AG10803 (cell line): ENCODE measurements at places on chromosomes 13 and 19.

DNA sequence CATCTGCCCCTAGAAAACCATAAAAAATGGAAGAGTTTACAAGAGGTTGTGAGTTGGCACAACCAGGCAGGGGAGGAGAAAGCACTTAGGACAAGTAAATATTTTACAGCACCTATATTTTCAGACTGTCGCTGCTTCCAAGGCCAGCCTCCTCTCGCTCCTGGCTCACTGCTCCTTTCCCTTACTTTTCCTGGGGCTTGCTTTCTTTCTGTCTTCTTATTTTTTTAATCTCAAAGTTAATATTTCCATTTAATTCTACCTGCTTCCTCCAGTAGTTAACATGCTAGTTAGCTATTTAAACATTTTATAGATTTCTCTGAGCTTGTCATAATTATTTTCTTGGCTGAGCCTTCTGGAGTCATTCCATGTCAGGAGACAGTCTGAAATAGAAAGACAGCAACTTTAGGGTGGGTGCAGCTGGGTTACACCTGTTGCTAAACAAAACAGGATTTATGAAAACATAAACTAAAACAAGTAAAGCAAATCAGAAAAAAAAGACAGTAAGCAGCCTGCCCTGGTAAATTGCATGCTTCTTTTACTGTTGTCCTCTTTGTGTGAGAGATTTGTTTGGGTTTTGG lies 330.1 kb downstream of the DLEU7 start:
- DNase-seq = no peak

DNA sequence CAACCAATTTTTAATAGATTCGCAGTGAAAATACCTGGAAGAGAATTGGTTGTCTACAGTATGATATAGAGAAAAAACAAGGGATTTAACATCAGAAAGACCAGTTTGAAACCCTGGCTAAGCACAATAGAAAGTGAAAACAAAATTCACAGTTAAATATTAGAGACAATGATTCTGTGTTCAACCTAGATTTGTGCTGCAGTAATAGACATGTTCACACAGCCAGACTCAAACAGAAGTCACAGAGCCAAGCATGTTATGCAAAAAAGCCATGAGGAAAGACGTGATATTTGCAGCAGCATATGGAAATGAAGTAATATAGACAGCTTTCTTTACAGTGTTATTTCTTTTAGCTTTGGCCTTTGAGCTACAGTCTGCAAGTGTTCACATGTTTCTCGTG lies 48.1 kb downstream of the SCEL start:
- no peak for DNase-seq

- no peak for DNase-seq
These were observed 7.2 kb upstream of the ACER1 start for GRCh38 chr19:6340493-6341201.

DNA sequence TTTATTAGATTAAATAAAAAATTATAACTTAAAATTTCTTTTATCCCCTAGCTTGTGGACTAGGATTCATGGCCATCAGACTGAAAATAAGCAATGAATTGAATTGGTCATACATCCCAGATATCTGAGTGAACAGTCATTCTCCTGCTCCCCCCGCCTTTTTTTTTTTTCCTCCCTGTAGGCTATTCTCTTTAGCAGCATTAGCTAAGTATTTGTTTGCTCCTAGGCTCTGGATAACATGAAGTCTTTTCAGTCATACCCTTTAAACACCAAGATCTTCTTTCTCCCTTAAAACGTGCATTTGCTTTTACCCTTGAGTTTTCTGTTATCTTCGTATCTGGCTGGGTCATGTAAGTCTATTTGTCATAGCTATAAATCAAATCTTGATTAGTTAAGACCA lies 866.7 kb upstream of the SPRY2 start:
- DNase-seq = no peak

DNA sequence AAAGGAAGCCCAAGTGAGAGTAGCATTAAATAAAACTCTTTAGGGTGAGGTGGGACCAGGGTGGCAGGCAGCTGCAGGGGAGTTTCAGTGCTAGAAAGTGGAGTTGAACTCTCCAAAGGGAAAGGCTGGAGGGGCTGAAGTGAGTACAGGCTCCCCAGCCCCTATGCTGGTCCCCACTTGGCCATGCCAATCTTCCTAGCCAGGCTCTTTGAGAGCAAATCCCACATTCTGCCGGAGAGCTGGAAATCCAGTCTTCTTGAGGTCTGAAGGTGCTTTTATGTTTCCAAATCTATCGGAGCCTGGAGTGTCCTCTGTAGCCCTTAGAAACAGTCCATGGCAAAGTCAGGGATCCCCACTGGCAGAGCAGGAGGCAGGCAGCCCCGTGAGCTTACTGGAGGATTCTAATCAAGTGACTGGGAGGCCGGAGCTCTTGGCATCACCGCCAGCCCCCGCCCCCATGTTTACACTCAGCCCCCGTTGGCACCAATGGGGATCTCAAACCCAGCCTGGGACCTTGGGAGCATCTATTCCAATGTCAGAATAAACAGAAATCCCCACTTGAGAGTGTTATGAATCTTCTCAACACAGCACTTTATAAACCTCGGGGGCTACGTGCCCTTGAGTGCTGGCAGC lies 18.3 kb downstream of the ZNF536 start:
- DNase-seq = no peak
